ENCODE measurements at places on chromosomes 7 and 10. TPM values are rescaled to one million over a fixed set of nuclear protein-coding genes. Genes with fewer than 3 reads are reported as not detected.
A peak's percentile ranks its signal among the peaks of the same experiment; 100 is the strongest.

GRCh38 chr7:27753863-27754262 lies 13.9 kb downstream of the TAX1BP1 start:
- DNase-seq, result no peak

- peak; percentile 52 for DNase-seq
Measured at GRCh38 chr10:14487488-14487883, 156.8 kb upstream of the FRMD4A start.

Gene SCART1
- total RNA-seq, result 1.3 TPM

Gene SLC18A2
- total RNA-seq, result not detected

Gene SPDYE2
- total RNA-seq, result not detected

Gene HTR5A
- not detected for total RNA-seq
